ENCODE measurements at places on chromosomes 2 and 18. TPM values are rescaled to one million over a fixed set of nuclear protein-coding genes. Genes with fewer than 3 reads are reported as not detected.

DNA sequence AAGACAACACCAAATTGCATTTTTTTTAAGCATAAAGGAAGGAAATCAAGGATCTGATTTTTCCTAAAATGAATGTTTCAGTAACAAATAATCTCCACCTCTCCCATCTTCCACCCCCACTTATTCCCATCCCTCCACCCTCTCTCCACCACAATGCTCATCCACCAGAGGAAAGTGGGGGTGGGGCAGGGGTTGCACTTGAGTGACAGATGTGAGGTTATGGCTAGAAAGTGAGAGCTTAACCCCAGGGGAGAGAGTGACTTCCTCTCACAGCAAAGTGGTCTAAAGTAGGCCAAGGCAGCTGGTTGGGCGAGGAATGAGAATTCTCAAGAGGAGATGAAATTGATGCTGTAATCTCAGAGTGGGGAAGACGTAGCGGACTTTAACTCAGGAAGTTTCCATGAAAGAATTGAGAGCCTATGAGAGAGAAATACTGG lies 104.7 kb downstream of the HNRNPLL start:
- DNase-seq: no peak

DNA sequence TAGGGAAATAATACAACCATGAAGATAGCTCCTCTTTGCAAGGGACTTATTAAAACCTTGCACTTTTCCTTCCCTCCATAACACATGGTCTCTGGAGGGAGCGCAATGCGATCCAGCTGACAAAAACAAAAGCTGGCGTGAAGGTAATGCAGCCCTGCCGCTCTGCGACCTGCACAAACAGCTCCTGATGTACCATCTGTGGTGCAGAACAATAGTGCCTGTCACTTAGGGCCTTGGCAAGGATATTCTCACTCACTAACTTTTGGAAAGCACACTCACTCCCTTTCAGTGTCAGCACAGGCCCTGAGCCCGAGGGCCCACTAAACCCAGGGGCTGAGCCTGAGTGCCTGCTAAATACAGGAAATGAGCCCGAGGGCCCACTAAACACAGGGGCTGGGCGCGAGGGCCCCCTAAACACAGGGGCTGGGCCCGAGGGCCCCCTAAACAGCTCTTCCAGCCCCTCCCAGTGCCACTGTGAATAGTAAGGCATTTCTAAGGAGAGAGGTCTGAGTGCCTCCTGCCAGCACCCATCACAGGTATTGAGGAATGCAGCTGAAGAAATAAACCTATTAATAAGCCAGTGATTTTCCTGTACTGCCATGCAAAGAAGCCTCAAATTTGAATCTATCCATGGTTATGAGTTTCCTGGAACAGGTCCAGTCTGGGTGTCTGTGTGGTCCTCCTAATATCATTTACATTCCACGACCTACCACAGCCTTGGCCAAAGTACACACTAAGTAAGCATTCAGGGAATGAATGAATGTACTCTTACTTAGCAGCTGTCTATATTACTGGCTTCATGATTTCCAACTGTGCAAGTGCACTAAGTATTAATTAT lies 9.3 kb downstream of the L3MBTL4 start:
- no peak for DNase-seq

DNA sequence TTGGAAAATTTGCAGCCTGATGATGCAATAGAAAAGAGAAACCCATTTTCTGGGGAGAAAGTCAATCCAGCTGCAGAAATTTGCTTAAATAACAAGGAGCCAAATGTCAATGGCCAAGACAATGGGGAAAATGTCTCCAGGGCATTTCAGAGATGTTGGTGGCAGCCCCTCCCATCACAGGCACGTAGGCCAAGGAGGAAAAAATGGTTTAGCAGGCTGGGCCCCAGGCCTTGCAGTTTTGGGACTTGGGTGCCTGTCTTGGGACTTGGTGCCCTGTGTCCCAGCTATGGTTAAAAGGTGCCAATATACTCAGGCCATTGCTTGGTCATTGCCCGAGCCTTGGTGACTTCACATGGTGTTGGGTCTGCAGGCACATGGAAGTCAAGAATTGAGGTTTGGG lies 368.2 kb downstream of the ERBB4 start:
- DNase-seq: no peak

- DNase-seq: no peak
These were observed 110.2 kb downstream of the BARD1 start for GRCh38 chr2:214699236-214699635.

DNA sequence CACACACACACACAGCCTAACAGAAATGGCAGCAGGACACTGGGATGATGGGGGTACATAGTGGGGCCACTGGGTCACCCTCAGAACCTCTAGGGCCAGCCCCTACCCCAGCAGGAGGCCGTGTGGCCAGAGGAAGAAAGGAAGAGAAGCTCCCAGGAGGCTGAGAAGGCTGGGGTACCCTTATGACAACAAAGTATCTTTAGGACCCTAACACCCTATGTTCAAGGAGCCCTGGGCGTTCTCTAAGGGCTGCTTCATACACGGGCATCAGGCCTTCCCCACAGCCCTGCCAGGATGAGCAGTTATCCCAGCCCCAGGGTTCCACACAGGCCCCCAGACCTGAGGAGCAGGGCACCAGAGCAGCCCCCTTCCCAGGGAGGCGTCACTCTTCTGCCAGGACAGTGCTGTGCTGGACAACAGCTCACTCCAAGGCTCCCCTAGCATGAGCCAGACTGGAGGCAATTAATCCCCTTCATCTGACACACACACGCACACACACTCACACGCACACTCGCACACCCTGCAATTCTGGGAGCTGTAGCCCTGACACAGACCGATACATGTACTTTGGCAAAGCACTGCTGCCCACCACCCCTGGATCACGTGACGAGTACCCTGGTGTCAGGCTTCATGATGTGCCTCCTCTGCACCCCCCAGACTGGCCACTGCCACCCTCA lies 163.6 kb downstream of the TNS1 start:
- DNase-seq: no peak

- DNase-seq: no peak
These were observed 51.8 kb downstream of the LIMS1 start for GRCh38 chr2:108586116-108586515.

Gene TSPYL6
- total RNA-seq: 0.25 TPM

DNA sequence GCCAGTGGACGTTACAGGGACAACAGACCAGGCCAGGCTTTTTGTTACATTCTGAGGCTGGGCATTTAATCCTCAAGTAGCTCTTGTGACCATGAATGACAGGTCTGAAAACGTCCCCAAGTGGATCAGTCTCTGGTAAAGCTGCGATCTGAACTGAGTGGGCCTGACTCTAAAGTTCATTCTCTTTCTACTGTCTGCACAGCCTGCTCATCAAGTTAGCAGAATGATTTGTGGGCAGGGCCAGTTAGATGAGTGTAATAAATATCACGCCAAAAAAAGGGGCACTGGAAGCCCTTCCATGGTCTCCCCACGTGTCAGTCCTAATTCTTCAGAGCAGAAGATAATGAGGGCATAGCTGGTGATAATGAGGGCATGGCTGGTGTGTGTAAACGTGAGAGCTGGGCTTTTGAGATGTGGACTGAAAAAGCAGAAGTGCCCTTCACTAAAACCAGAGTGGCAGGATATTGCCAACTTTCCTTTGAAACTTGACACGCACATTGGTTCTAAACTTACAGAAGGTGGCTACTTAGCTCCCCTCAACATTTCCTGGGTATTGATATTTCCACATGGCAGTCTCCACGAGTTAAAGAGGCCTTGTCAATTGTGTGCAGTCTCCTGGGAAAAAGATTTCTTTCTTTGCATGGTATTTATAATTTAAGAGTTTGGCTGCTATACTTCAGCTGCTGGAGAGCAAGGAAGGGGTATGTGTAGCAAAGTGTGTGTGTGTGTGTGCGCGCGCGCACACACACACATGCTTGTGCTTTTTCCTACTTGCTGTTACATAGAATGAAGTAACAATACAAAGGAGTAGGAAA lies 72.7 kb upstream of the LYPD6B start:
- no peak for DNase-seq

DNA sequence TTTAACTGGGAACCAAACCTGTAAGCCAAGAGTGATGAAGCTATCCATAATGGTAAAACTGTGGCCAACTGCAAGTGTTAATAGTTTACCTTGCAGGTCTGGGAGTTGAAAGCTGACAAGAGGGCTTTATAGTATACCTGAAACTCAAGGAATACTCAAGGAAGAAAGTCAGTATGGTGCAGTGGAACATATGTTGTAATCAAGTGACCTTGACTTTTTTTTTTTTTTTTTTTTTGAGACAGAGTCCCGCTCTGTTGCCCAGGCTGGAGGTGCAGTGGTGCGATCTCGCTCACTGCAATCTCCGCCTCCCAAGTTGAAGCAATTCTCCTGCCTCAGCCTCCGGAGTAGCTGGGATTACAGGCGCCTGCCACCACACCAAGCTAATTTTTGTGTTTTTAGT lies 27.6 kb downstream of the VIL1 start:
- no peak for DNase-seq

DNA sequence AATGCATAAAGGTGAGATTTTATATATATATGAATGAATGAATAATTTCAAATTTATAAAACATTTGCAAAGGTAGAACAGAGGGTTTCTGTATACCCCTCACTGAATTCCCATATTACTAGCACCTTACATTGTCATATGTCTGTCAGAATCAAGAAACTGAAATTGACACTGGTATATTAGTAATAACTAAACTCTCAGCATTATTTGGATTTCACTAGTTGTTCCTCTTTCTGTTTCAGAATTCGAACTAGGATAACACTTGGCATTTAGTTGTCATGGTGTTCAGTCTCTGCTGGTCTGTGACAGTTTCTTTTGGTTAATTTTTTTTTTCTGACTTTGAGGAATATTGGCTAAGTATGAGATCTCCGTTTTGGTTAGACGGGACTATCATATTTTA lies 275.9 kb downstream of the DCC start:
- DNase-seq: no peak

DNA sequence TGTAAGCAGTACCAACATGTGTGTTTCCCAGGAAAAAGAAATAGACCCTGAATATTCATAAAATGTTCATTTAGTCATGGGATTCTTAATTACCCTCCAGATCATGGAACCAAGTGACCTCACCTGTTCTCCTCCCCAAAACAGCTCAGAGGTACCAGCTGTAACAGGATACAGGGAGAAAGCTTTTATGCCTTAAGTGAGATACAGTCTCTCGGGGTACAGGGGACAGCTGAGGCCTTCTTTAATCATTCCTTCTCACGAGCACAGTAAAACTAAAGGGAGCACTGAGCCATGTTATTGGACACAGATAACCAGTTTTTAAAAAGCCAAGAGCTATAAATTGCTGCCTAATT lies 16.6 kb downstream of the EPHA4 start:
- no peak for DNase-seq

DNA sequence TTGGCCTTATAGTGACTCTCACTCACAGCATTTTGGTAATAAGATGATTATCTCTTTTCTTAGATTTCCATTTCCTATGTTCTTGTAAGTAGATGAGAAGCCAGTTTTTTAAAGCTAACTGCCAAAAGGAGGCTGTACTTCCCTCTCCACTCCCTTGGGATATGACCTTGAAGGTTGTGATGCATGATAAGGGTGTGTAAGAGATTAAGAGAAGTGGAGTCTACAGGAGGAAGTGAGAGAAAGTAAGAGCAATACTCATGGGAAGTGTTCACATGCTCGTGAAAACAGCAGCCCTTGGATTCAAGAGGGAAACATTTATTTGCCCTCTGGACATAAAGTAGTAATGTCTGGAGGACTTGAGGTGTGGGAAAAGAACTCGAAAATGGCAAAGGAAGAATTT lies 171.5 kb downstream of the EVA1A start:
- DNase-seq: no peak

- no peak for DNase-seq
These were observed 29.7 kb downstream of the HADHA start for GRCh38 chr2:26214759-26215158.

Gene SGPP2
- not detected for total RNA-seq
